ENCODE measurements at places on chromosomes 1 and 21. TPM values are rescaled to one million over a fixed set of nuclear protein-coding genes. Genes with fewer than 3 reads are reported as not detected.

GRCh38 chr1:225940385-225941151 is 452 bp downstream of the LEFTY2 start:
- no peak for DNase-seq

DNA sequence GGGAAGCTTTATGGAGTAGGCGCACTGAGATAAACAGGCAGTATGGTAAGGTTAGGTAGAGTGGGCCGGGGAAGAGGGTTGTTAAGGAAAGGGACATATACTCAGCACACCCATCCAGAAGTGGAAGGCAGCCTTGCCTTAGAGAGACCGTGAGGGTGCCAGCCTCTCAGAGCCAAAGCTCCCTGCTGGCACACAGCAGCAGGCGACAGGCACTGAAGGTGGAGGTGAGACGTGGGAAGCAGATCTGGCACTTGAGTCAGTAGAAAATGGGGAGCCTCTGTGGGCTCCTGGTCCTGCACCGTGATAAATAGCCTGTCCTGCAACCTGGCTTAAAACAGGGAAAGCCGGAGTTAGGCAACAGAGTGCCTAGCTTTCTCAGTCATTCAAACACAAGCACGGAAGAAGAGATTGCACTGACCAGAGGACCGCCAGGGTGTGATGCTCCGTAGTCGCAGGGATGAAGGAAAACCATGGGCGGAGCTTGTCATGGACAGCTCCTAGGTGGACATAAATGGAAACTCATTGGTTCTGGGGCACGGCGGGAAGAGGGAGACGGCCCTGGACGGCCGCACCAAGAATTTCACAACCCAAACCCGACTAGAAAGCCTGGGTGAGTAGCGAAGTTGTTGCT is 15.5 kb downstream of the KCNK1 start:
- no peak for DNase-seq

DNA sequence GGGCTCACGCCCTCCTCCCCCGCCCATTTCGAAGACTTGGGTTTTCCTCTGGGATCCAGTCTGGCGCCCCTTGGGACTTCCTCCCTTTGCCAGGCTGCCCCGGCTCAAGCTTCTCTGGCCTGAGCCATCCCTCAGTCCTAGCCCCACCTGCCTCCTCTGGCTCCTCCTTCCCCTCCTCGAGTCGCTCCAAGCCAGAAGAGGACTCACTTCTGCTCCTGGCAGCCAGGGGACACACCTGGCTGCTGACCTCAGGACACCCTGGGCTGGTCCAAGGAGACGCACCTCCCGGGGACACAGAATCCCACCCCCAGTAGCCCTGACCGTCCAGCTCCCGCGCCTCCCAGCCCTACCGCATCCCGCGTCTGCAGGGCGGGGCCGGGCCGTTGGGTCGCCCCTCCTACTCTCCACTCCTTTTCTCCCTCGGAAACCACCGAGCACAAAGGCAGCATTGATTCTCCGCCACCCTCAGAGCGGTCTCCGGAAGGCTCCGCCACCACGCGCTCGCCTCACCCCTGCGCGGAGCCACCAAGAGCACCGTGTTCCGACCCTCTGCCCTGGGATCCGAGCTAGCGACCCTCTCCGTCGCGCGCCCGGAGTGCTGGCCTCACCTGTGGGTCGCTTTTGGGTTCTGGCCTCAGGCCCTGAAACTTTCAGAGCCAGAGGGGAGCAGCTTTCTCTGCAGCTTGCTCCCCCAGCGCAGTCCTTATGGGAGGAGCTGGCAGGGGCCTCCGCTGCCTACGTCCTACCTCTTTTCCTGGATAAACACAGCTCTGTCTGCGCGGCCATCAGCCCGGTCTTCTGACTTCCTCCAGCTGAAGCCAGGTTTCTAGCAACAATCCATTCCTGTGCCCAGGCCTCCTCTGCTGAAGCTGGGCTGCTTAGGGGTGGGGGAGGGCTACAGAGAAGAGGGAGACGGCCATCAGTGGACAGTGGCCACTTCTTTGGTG is at the start of gene C2CD4D:
Gene C2CD4D (minus strand): TSS at position 364 of the 947 bp plus-strand sequence. CDS start 831 bp downstream, outside the sequence.
- DNase-seq, result peak; percentile 36

GRCh38 chr1:107669996-107670395 is 295.0 kb downstream of the VAV3 start:
- DNase-seq, result peak; percentile 67

The RGS7 gene
- total RNA-seq, result under 0.01 TPM

GRCh38 chr21:45615145-45615711 is 28.3 kb upstream of the PCBP3 start:
- DNase-seq, result no peak

The C1QTNF12 gene
- total RNA-seq, result 0.56 TPM

DNA sequence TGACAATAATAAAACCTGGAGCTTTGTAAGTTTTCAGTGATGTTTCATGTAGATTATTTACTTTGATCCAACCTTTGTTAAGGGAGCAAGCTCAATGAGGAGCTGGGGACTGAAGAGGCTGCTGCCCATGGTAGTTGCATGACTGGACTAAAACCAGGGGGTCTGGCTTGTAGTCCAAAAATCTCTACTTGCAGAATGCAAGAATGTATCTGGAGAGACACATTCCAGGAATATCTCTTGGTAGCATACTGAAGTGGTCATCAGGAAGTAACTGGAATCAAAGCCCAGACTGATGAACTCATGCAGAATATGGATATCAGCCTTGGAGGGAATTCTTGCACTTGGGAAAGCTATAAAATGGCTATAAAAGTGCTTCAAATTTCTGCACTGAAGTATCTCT is 5.8 kb upstream of the KIAA0040 start:
- DNase-seq, result peak; percentile 53

GRCh38 chr1:28985427-28985826 is 71.1 kb downstream of the EPB41 start:
- no peak for DNase-seq

- no peak for DNase-seq
Measured at GRCh38 chr1:245353915-245354775, 199.4 kb downstream of the KIF26B start.

The CYP4A22 gene
- not detected for total RNA-seq

GRCh38 chr1:41158966-41159365 is 83.1 kb downstream of the SCMH1 start:
- no peak for DNase-seq

GRCh38 chr1:170970256-170970655 is 34.9 kb downstream of the MROH9 start:
- no peak for DNase-seq

The FCMR gene
- total RNA-seq, result not detected

DNA sequence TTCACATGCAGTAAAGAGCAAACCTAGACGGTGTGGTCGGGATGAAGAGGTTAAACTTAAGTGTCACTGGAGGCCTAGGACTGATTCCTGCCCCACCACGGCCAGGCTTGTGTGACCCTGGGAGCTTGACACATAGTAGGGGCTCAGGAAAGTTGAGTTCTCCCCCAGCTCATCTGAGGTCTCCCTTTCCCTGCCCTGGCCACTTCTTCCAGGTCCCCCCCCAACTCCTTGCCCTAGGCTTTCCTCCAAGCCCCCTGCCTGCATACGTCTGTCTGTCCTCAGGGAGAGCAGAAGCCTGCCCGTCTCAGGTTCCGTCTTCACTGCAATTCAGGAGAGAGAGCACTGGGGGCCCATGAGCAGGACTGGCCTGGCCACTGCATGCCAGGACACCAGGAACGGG is 225.8 kb downstream of the PTPRU start:
- no peak for DNase-seq

GRCh38 chr1:2174348-2175054 is 20.1 kb downstream of the FAAP20 start:
- peak; percentile 79 for DNase-seq

The MFAP2 gene
- total RNA-seq, result 24.5 TPM

- DNase-seq, result no peak
Measured at GRCh38 chr1:150414592-150414991, 50.6 kb downstream of the RPRD2 start.

GRCh38 chr1:72634946-72635345 is 352.6 kb upstream of the NEGR1 start:
- no peak for DNase-seq

GRCh38 chr1:204093421-204093717 is 20.5 kb downstream of the SOX13 start:
- no peak for DNase-seq

- no peak for DNase-seq
Measured at GRCh38 chr1:99700020-99700419, 54.1 kb downstream of the PALMD start.

The G0S2 gene
- 0.33 TPM for total RNA-seq

GRCh38 chr1:41222496-41222895 is 19.6 kb downstream of the SCMH1 start:
- DNase-seq, result peak; percentile 39

DNA sequence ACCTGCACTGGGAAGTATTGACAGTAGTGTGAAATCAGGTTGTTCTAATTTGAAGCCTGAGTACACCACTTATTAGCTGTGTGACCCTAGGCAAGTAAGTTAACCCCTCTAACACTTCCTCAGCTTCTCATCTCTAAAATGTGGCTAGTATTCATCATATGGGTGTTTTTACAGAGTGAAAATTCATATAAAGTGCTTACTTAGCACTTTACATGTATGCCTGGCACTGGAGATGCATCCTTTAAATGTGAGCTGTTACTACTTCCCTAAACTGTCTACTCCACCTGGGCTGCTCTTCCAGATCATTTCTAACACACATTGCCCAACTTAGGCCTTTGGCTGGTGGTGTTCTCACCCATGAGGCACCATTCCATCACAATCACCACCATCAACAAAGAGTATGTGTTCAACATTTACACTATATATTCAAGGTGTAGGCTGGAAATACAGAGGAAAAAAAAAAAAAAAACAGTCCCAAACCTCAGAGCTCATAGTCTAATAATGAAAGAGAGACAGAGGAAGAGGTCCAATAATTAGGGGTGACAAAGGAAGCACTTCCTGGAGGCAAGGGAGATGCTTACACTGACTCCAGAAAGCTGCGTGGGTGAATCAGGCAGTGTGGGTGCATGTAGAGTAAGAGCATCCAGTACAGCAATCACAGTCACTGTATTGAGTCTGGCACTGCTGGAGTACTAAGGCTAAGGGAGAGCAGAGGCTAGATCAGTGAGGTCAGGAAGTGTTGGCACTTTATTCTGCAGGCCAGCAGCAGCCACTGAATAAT is 3.6 kb downstream of the STX6 start:
- DNase-seq, result peak; percentile 18

DNA sequence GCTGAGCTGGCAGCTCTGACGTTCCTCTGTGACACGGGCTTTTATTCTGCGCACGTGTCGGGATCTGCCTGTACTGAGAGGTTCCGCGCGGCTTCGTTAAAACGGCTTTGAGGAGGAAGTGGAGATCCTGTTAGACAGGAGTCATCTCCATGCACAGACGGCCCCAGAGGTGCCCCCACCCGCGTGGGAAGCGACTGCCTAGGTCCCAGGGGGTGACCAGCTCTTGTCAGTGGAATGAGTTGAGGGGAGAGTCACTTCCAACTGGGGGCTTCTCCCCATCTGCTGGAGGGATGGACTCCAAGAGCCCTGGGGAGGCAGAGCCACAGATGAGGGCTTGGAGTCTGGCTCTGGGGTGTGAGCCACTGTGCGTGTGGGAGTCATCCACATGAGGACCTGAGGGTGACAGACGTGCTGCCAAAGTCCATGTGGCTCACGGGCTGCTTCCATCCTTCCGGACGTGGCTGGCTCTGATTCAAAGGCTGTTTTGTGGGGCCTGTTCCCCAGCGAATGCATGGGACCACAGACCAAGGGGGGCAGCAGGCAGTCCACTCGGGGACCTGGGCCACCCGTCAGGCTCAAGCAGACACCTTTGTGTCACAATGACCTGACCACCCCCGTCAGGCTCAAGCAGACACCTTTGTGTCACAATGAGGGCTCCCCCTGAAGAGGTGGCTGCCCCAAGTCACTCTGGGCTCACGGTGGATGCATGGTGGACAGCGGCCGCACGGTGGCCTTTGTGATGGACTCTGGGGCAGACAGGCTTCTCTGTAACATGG is 26.8 kb downstream of the PTTG1IP start:
- DNase-seq, result peak; percentile 66

The TMEM82 gene
- total RNA-seq, result not detected

The IER5 gene
- 26.6 TPM for total RNA-seq

DNA sequence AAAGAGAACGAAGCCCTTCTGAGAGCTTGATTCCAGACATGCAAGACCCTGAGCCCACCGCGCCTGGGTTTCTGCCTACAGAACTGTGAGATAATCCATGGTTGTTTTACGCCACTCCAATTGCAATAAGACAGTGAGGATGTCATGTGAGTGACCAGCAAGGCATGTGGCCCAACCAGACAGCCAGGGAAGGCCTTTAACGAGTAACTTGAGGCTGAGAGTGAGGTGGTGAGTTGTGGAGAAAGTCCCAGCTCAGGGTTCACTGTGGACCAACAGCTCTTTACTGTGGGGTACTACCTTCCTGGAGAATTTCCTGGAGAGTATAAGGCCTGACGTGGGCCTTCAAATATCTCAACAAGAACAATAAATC is 153.9 kb downstream of the ETS2 start:
- no peak for DNase-seq

GRCh38 chr21:28325618-28326017 is 667.1 kb downstream of the LTN1 start:
- DNase-seq, result no peak
